ENCODE measurements at places on chromosomes 3 and 15.

GRCh38 chr3:126306888-126307482 lies 50.2 kb downstream of the KLF15 start:
- DNase-seq, result no peak

DNA sequence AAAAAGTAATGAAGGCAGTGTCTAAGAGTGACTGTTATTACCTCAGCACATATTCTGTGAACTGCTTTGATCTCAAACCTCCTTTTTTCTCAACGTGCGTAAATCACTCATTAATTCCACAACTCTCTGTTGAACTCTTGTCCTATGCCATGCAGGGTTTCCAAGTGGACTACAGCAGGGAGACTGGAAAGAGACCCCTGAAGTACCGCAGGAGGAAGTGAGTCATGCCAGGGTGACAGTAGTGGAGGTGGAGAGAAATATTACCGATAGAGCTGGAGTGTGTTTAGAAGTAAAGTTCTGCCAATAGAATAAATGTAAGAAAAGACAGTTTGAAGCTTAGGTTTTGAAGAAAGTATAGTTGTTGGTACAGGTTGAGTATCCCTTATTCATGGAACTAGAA lies 908.9 kb downstream of the ROBO1 start:
- DNase-seq, result no peak

DNA sequence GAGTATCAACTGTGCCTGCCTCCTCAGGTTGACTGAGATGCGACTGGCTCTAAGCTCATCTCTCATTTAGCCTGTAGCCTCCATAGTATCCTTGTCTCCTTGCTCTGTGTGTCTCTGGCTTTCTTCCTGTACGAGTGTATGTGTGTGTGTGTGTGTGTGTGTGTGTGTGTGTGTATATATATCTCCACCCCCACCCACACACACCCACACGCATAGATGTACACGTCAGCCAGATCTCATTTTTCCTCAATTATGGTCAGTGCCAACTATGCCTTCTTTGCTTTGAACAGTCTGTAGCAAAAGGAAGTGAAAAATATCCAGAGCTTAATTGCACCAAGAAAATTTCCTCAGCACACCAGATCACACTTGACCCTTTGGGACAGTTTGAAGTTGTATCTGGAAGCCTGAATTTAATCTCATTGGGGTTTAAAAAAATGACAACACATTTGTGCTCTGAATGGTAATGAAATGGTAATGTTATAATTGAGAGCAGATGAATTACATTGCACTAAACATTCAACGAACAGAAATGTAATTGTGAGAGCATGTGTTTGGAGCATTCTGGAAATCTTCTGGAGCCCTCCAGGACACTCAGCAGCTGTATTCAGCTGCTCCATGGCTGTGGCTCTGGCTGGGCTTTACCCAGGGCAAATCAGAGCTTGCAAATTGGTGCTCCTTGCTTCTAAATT lies 63.6 kb downstream of the RYR3 start:
- no peak for DNase-seq

DNA sequence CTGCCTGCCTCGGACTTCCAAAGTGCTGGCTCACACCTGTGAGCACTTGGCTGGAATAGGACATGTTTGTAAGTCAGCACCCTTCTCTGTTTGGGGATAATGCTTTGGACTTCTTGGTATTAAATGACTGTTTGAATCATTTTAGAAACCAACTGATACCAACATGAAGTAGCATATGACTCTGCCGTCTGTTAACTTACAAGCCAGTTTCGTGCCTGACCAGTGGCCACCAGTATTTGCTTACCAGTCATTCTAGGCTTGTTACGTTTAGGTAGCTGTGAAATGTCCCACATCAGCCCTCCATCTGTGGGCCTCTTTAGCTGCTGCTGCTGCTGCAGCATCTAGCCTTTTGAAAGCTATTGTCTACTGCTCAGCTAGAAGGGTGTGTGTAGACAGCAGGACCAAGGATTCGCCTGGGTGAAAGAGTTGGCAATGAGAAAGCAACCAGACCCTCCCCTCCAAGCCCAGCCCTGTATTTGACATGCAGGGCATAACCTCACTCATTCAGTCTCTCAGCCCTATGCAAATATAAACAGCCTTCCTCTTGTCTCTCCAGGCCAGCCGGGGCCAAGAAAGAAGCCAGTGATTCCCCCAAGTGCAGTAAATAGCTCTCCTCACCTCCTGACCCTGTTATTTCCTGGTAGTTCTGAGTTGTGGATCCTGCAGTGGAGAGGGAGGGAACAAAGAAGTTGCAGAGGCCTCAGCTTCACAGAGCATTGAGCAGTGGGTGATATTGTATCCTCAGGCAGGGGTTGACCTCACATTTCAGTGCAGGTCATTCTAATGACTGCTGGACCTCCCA lies 51.0 kb downstream of the NKIRAS1 start:
- DNase-seq, result no peak

DNA sequence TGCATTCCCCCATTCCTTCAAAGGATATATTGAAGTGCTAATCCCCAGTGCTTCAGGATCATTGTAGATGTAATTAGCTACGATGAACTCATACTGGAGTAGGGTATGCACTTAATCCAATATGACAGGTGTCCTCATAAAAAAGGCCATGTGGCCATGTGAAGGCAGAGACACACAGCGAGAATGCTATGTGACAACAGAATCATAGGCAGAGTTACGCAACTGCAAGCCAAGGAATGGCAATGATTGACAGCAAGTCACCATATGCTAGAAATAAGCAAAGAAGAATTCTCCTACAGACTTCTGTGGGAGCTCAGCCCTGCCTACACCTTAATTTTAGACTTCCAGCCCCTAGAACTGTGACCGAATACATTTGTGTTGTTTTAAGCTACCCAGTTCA lies 875.6 kb upstream of the ROBO1 start:
- DNase-seq, result no peak

DNA sequence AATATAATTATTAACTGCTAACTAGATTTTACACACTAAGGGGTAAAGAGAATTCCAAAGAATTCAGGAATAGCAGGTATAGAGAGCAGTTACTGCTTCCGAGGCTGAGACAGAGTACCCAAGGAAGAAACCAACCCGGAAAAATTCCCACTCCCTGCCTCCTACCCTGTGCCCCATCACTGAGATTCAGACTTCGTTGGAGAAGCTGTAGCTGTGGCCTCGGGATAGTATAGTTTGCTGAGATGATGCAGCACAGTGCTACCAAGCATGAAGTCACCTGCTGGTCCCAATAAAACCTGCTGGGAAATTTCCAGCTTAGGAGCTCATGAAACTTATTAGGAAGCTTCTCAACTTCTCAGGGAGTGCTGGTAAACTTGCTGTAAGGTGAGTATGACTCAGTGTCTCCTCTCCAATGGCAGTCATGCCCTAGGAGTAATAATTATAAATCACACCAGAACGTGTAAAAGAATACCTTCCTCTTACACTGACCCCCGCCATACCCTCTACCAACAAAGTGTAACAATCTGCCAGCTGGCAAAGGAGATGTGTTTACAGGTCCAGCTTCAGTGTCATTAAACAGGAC lies 215.2 kb upstream of the ROBO2 start:
- no peak for DNase-seq

- DNase-seq, result no peak
These were observed 32.5 kb downstream of the CDCP1 start for GRCh38 chr3:45113625-45114050.

- DNase-seq, result no peak
These were observed 58.6 kb downstream of the SIDT1 start for GRCh38 chr3:113590983-113591382.

GRCh38 chr3:102114264-102114979 lies 265.1 kb downstream of the NFKBIZ start:
- DNase-seq, result no peak

- DNase-seq, result no peak
These were observed 11.5 kb upstream of the LMCD1 start for GRCh38 chr3:8490079-8490552.

- DNase-seq, result no peak
These were observed 17.1 kb downstream of the ARHGAP31 start for GRCh38 chr3:119311081-119311925.

DNA sequence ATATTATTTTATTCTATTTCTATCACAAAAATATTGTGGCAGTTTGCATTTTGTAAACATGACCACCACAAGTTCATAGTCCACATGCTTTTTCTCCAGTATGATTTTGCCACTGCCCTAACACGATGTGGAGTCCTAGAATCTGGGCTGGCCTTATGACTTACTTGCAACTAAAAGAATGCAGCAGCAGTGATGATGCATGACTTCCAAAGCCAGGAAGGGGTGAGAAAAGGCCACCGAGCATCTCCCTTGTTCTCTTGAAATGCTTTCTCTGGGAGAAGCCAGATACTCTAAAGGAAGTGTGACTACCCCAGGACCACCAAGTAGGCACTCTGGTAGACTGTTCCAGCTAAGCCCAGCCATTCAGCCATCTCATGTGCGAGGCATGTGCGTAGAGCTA lies 191.6 kb upstream of the MRPL3 start:
- no peak for DNase-seq

DNA sequence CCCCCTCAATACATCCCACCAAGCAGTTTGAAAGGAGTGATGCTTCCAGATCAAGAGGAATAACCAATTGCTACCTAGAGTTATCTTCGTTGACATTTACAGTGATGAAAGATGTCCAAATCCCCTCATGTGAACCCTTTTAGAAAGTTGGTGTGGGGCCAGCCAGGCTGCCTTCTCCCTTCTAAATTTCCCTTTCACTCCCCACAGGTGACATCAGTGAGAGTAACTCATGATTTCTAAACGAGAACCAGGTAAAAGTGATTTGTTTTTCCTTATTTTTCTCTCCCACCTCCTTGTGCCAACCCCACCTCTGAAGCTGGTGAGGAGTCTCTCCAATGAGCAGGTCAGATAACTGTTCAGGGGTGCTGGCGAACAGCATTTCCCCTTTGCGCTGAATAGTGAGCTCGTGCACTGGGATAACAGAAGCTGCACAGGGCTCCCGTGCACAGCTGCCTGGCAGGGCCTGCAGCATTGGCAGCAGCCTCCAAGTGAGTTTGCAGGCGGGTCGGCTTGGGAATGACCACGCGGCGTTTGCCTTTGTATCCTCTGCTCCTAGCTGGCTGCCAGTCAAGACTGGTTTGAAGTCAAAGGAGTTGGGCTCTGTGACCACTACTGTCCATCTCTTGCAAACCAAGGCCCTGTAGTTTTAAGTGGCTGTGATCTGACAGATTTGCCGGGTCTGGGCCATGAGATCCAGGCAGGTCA lies 70.2 kb upstream of the CORO2B start:
- DNase-seq, result no peak

DNA sequence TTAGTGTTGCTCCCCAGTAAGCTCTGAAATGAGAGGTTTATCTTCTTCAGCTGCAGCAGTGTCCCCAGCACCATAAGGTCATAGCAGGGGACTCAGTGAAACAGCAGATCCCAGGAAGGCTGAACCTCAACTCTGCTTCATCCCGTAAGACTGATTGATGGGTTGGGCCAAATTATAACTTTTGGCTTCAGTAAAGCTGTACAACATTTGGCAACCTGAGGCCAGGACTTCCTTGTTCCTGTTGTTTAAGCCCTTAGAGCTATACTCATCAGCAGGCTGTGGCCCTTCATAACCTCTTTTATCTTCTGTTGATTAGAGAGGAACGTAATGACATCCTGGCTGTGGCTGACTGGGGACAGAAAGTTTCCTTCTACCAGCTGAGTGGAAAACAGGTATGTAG lies 29.0 kb downstream of the IFT122 start:
- no peak for DNase-seq

DNA sequence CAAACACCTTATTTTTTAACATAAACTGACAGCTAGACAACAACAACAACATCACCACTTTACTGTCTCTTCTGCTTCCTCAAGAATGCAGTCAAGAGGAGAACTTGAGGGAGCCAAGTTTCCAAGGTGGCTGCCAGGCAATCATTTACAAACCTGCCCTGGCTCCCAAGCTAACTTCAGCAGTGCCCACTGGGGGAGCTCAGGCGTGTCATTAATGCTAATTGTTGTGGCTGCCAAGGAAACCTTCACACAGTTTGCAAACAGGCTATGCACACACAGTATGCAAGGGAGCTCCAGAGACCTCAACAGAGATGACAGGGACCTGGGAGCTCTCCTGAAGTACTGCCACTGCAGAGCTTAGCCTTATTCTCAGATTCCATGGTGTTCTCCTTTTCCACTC lies 2.1 kb downstream of the DZIP1L start:
- no peak for DNase-seq

DNA sequence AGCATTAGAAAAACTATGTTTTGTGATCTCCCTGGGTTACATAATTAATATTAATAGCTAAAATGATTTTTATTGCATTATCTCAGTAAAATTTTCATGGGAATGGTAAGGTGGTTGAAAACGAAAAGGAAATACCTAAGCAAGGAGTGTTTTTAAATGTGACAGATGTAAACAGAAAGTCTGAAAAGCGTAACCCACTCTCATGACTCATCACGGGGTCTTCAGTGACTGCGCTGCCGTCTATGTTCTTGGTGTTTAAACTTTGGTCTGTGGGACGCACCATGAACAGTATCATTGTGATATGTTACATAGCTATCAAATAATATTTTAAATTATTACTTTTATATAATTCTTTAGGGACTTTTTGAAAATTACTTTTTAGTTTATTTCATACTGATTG lies 19.8 kb downstream of the LRCH3 start:
- DNase-seq, result no peak

- no peak for DNase-seq
These were observed 67.1 kb downstream of the MAGI1 start for GRCh38 chr3:65971293-65972252.

DNA sequence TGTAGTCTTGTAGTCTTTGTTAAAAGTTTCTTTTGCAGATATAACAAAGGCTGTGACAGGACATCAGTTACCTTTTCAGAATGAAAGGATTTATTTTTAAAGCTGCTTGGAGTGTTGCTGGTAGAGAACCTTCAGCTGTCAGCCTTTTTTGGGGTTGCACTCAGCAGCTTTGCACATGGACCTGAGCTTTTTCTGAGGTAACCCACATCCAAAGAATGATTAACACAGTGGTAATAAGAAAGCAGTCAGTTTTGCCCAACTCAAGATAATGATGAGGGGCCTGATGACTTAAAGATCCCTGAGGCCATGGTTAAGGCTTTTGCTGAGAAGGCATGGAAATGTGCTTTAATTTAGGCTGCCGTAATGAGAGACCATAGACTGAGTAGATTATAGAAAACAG lies 1042.7 kb downstream of the PLOD2 start:
- DNase-seq, result no peak

GRCh38 chr3:43330981-43331380 lies 44.6 kb downstream of the SNRK start:
- no peak for DNase-seq

DNA sequence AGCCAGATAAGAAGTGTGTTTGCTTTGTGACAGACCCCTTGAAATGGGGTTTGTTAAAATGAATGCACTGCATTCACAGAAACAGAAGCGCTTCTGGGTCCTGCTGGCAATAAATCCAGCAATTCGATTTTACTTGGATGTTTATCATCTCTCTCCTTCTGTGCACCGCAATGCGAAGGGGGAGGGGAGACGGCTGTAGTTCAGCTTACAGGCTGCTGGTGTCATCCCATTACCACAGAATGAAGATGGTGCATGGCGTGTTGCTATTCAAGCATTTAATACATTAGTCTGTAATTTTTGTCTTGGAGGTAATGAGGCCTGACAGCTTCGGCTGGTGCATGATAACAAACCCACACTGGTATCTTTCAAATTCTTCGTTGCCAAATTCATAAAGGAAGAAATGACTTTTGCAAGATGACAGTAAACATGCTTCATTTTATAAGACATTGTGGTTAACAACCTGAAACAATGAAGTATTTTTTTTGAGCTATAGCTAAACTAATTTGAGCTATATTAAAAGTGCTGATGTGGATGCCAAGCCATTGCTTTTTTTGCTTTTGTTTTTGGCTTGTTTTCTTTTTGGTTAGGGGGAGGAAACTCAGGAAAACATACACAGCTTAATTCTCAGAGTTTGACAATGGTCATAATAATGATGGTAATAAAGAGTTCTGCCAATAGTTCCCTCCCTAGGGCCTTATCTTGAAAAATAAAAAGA lies 418.3 kb downstream of the OTOL1 start:
- peak; percentile 25 for DNase-seq

All from iPS DF 6.9 (cell line).